ENCODE measurements at places on chromosomes 6 and 20.

DNA sequence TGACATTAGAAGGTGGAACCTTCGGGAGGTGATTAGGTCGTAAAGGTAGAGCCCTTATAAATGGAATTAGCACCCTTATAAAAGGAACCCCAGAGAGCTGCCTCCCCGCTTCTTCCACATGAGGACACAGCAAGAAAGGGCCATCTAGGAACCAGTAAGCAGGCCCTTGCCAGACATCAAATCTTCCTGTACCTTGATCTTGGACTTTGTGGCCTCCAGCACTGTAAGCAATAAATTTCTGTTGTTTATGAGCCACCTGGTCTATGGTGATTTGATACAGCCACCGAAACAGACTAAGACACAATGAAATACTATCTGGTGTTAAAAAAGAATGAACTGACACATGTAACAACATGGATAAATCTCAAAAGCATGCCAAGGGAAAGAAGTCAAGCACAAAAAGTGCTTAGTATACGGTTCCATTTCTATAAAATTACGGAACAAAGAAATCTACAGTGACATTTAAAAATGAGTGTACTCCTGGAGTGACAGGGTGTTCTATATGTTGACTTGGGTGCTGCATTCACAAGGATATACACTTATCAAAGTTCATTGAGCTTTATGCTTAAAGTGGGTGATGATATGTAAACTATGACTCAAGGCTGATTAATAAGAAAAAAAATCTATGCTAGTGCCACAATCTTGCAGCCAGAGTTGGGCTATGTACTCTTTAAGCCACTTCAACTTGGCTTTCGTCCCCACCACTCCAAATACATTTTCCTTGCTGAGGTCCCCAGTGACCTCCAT, 18.4 kb downstream of the SERPINB1 start:
- DNase-seq, result no peak
- no peaks in the 10 kb centered on the region for H3K36me3 ChIP-seq
- no peaks in the 10 kb centered on the region for H3K27me3 ChIP-seq
- no peak overlapping the region for H3K27ac ChIP-seq
- no peak overlapping the region for H3K4me3 ChIP-seq
- H3K4me1 ChIP-seq, result peaks cover 30% of the 10 kb centered on the region

DNA sequence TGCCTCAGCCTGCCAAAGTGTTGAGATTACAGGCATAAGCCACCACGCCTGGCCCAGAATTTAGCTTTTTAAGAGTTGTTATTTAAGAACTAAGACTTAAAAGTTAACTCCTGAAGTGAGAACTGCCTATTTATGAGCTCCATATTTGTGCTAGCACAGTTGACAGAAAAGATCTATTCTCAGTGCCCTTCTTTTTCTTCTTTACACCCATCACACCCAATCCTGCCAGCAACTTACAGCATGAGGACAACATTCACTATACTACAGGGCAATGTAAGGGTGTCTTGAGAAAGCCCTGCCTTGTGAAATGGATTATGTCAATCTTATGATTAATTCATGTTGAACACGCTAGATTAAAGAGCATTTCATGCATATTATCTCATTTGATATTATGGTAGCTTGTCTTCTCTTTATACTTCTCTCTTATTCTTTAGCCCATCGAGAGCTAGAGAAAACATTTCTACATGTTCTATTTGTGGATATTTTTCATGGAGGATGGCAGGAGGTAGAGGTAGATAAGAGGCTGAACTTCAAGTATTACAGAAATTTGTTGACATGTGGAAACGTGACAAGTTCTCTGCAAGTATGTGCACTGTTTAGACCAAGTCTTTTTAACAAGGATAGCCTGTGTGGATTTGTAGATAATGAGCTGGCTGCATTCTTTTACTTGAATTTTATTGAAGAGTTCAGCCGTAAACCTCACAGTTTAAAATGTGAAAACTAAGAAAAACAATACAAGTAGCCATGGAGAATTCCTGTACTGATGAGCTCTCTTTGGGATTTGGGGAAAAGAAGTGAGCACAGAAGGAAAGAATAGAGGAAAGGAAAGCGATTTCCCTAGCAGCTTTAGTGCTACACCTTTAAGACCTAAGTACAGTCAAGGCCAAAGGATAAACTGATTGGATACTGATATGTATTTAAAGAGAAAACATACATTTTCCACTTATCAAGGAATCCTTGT, 212.2 kb downstream of the ARHGAP18 start:
- no peak overlapping the region for H3K4me3 ChIP-seq
- no peaks in the 10 kb centered on the region for H3K36me3 ChIP-seq
- DNase-seq, result peak; percentile 22
- H3K27ac ChIP-seq, result no peak overlapping the region

DNA sequence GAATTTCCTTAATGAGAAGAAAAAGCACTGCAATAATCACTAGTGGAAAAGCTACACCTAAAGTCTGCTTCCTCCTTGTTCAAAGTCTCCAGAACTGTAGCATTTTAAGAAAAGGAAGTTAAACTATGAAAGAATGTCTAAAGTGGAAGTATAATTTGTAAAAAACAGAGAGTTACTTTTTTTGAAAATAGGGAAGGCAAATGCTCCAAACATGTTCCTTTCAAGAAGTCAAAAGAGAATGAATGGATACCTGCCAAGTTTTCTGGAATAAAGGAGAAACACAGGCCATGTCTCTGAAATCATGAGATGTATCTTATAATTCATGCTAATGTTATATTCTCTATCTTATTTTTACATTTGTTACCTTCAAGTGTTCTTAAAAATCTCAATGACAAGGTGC, 60.7 kb upstream of the ADGRG6 start:
- H3K36me3 ChIP-seq, result no peaks in the 10 kb centered on the region
- H3K4me3 ChIP-seq, result no peak overlapping the region
- no peaks in the 10 kb centered on the region for H3K4me1 ChIP-seq
- H3K27ac ChIP-seq, result no peak overlapping the region

GRCh38 chr6:69338431-69339162, 458.2 kb downstream of the LMBRD1 start:
- H3K27ac ChIP-seq, result no peak overlapping the region
- no peak overlapping the region for H3K4me3 ChIP-seq
- no peaks in the 10 kb centered on the region for H3K36me3 ChIP-seq
- no peaks in the 10 kb centered on the region for H3K4me1 ChIP-seq

- H3K4me1 ChIP-seq, result no peaks in the 10 kb centered on the region
- peaks cover 85% of the 10 kb centered on the region for H3K27me3 ChIP-seq
- H3K27ac ChIP-seq, result no peak overlapping the region
- no peak overlapping the region for H3K4me3 ChIP-seq
- DNase-seq, result no peak
Observed at GRCh38 chr20:22576733-22577514, 7.4 kb downstream of the FOXA2 start.

- peaks cover 2% of the 10 kb centered on the region for H3K27me3 ChIP-seq
- DNase-seq, result no peak
- H3K4me1 ChIP-seq, result no peaks in the 10 kb centered on the region
- H3K27ac ChIP-seq, result no peak overlapping the region
Observed at GRCh38 chr6:133704371-133704770, 184.5 kb upstream of the TCF21 start.

- H3K4me1 ChIP-seq, result peaks cover 23% of the 10 kb centered on the region
- no peak for DNase-seq
- no peaks in the 10 kb centered on the region for H3K36me3 ChIP-seq
- H3K27ac ChIP-seq, result no peak overlapping the region
Observed at GRCh38 chr20:1784586-1784985, 110.6 kb upstream of the SIRPA start.

DNA sequence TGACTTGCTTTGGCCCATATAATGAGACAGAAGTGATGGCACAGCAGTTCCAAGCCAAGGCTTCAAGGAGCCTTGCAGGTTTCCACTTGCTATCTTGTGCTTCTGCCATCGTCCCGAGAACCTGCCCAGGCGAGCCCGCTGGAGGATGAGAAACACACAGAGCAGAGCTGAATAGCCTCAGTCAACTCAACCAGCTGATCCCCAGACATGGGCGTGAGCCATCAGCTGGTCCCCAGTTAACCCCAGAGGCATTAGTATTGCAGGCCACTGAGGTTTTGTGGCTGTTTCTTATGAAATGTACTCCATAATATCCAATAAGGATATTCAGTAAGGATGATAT, 81.7 kb upstream of the SHLD1 start:
- H3K4me1 ChIP-seq, result peaks cover 53% of the 10 kb centered on the region
- no peak overlapping the region for H3K27ac ChIP-seq
- no peaks in the 10 kb centered on the region for H3K36me3 ChIP-seq
- no peak overlapping the region for H3K4me3 ChIP-seq
- DNase-seq, result no peak

DNA sequence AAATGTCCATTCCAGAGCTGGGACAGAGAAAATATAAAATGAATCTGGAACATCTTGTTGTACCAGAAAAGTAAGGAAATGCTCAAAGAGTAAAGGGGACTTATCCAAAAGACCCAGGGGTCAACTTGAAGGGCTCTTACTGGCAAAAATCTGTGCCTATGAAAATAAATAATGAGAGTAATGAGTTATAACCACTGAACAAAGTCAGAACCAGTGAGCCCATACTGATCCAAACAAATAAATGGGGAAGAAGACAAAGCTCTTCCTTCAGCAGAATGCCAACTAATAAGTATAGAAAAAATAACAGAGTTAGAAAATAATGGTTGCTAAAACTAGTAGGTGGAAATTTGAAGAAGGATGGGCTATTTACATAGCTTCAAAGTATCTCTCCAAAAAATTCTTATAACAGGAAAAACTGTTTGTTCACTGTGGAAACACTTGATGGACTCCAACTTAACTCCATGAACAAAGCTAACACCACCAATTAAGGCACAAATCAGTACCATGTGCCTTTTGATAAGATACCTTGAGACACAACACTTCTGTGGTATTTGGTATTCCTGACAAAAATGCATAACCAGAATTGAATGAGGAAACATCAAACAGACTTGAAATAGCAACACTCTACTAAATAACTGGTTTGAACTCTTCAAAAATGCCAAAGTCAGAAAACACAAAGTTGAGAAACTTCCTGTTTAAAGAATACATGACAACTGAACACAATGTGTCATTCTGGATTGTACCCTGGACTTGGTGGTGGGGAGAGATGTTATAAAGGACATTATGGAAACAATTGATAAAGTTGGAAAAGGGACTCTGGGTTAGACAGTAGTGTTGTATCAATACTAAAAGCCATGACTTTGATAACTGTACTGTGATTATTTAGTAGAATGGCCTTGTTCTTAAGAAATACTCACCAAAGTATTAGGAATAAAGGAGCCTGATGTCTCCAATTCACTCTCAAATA, 197.5 kb downstream of the ISM1 start:
- H3K4me3 ChIP-seq, result no peak overlapping the region
- H3K27me3 ChIP-seq, result no peaks in the 10 kb centered on the region
- no peak for DNase-seq

- no peaks in the 10 kb centered on the region for H3K27me3 ChIP-seq
- H3K36me3 ChIP-seq, result no peaks in the 10 kb centered on the region
- H3K27ac ChIP-seq, result no peak overlapping the region
- peak; percentile 30 for DNase-seq
Observed at GRCh38 chr6:79862711-79863110, 84.6 kb downstream of the ELOVL4 start.

DNA sequence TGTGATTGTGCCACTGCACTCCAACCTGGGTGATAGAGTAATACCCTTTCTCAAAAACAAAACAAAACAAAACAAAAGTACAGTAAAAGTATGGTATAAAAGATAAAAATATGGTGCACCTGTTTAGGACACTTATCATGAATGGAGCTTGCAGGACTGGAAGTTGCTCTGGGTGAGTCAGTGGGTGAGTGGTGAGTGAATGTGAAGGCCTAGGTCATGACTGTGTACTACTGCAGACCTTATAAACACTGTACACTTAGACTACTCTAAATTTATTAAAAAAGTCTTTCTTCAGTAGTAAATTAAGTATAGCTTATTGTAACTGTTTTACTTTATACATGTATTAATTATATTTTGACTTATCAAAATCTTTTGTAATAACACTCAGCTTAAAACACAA, 46.0 kb downstream of the ZFP64 start:
- H3K4me1 ChIP-seq, result no peaks in the 10 kb centered on the region
- no peaks in the 10 kb centered on the region for H3K36me3 ChIP-seq
- no peak for DNase-seq
- no peak overlapping the region for H3K4me3 ChIP-seq

- H3K4me3 ChIP-seq, result no peak overlapping the region
- no peak overlapping the region for H3K27ac ChIP-seq
- H3K27me3 ChIP-seq, result no peaks in the 10 kb centered on the region
- H3K36me3 ChIP-seq, result no peaks in the 10 kb centered on the region
- no peak for DNase-seq
Observed at GRCh38 chr6:157244175-157244574, 79.1 kb downstream of the TMEM242 start.

GRCh38 chr20:53711333-53712211, 117.9 kb upstream of the ZNF217 start:
- no peak overlapping the region for H3K4me3 ChIP-seq
- H3K36me3 ChIP-seq, result no peaks in the 10 kb centered on the region
- H3K4me1 ChIP-seq, result peaks cover 53% of the 10 kb centered on the region
- no peak overlapping the region for H3K27ac ChIP-seq

- H3K4me3 ChIP-seq, result no peak overlapping the region
- no peak overlapping the region for H3K27ac ChIP-seq
- no peaks in the 10 kb centered on the region for H3K36me3 ChIP-seq
- H3K4me1 ChIP-seq, result no peaks in the 10 kb centered on the region
Observed at GRCh38 chr6:16256781-16257180, 18.4 kb downstream of the GMPR start.

DNA sequence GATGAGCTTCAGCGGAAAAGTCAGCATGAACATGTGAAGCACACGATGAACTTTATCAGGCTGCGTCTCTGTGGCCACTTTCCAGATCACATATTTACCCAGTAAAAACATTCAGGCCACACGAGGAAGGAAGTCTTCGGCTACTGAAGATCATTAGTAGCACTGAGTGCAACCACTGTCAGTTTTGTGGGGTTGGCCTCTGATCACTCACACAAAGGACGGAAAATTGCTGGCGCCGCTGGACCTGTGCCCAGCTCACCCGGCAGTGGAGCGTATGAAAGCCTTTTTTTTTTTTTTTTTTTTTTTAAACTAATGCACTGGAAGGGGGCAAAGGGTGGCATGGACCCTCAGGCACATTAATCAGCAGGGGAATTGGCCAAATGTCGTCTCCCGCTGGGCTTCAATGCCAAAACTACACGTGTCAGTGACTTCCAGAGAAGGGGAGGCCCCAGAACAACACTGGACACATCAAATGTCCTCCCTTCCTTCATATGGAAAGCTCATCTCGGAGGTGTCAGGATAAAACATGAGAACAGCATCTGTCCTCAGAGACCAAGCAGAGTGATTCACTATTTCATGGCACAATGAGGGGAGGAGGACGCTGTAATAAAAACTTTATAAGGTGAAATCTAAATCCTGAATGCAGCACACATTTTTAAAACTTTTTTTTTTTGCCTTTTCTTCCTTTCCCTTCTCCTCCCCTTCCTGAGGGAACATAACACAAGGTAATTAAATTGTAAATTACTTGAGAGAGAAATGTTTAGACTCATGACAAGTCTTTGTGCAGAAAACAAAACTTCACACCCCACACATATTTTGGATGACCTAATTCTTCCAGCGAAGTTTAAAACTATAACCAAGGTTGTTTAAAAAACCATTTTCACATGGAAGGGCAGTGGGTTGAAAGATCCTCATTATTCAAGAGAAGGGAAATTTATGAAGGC, 223.4 kb downstream of the FOXC1 start:
- no peak overlapping the region for H3K27ac ChIP-seq
- no peaks in the 10 kb centered on the region for H3K36me3 ChIP-seq
- no peaks in the 10 kb centered on the region for H3K27me3 ChIP-seq
- no peak overlapping the region for H3K4me3 ChIP-seq

GRCh38 chr6:142367501-142368018, 65.8 kb downstream of the ADGRG6 start:
- no peaks in the 10 kb centered on the region for H3K27me3 ChIP-seq
- H3K36me3 ChIP-seq, result no peaks in the 10 kb centered on the region
- no peaks in the 10 kb centered on the region for H3K4me1 ChIP-seq
- DNase-seq, result no peak
- H3K27ac ChIP-seq, result no peak overlapping the region

Data from CD14-positive monocyte (primary cell).